ENCODE measurements at places on chromosomes 3 and 15. TPM values are rescaled to one million over a fixed set of nuclear protein-coding genes. Genes with fewer than 3 reads are reported as not detected.

The DGKG gene
- under 0.01 TPM for total RNA-seq

The SEMA5B gene
- under 0.01 TPM for total RNA-seq

The EFCAB12 gene
- total RNA-seq = not detected

The SAMD7 gene
- total RNA-seq = not detected

The LDHAL6B gene
- total RNA-seq = not detected

The HMCES gene
- total RNA-seq = 19.8 TPM
